Esophagus mucosa (tissue), 1 donor: ENCODE measurements at places on chromosomes 3 and 15.

- no peak for ATAC-seq
These were observed 40.5 kb downstream of the ARMC8 start for GRCh38 chr3:138227650-138228049.

- no peak for ATAC-seq
These were observed 181.2 kb downstream of the WNT5A start for GRCh38 chr3:55305696-55306485.

DNA sequence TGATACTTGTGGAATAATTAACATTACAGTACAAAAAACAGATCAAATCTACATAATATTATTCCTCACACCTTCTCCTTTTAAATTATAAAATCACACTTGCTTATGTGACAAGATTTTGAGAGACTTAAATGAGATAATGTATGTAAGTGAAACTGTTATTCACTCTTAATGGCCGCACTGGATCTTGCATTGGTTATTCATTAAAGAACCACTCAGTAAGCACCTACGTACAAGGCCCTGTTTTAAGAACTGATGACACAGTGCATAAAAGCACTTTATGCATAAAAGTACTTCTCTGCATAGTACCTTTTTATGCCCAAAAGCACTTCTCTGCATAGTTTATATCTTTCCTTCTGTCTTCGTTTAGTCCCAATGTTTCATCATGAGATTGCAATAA is 172.1 kb downstream of the GOLGA6L6 start:
- ATAC-seq: no peak

DNA sequence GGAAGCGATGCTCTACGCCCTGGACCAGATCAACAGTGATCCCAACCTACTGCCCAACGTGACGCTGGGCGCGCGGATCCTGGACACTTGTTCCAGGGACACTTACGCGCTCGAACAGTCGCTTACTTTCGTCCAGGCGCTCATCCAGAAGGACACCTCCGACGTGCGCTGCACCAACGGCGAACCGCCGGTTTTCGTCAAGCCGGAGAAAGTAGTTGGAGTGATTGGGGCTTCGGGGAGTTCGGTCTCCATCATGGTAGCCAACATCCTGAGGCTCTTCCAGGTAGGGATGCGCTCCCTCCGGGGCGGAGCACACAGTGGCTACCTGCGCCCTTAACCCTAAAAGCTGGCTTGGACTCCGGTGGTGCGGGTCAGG is 698 bp downstream of the GRM7 start:
- no peak for ATAC-seq

- ATAC-seq: no peak
These were observed 31.4 kb upstream of the NOX5 start for GRCh38 chr15:68982976-68983563.

GRCh38 chr3:193080821-193081365 is 160.1 kb upstream of the PLAAT1 start:
- no peak for ATAC-seq

DNA sequence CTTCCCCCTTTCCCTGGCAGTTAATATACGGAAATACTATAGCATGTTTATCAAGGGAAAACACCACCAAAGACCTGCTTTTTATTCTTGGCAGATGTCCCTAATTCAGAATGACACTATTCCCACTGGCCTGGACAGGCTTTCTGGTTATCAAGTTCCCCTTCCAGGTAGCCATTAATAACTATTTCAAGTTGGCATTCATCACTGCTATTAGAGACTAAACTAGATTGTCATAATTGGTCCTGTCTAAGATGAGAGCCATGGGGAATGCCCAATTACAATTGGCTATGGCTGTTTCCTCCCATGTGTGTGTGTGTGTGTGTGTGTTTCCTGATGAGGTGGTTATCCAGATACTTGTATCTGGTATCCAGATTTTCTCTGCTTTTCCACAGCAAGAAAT is 608.1 kb downstream of the SQOR start:
- ATAC-seq: no peak

- ATAC-seq: no peak
These were observed 34.0 kb upstream of the CCDC174 start for GRCh38 chr3:14617508-14618023.

- ATAC-seq: no peak
These were observed 24.0 kb downstream of the CFAP100 start for GRCh38 chr3:126418661-126419131.

DNA sequence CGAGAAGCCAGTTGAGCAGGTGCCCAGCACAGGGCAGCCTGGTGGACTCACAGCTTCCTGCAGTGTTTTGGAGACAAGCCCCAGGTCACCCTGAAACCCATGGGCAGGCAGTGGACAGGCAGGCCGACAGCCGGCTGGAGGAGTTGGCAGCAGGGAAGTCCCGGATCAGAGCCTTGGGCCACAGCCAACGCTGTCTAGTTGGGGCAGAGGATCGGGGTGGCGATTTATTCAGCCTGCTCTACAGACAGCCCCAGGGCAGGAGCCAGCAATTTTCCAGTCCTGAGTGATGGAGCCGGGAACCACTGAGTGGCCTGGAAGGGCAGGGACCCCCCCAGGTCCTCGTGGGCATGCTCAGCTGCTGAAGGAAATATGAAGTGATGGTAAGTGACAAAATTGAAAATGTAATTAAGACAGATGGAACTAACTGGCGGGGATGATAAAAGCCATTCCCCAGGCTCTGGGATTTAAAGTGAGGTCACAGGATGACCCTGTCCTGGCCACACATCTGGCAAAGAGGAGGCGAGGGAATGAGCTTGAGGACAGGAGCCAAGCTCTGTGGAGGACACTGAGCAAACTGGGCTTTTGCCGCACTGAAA is 34.4 kb upstream of the TBC1D21 start:
- no peak for ATAC-seq

DNA sequence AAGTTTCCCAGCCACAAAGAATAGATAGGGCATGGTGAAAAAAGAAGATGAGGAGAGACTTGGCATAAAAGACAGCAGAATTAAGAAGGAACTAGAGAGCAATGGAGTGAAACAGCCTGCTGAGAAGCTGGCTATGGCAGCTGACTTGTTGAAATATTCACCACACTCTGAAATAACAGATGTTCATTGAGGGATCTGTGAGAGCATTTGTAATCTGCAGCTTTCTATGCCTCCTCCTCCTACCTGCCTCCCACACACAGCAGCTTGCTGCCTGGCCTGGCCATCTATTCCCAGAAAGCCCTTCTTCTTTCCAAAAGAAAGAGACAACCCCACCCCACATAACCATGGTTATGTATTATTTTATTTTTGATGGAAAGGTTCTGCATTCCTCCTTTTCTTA is 303.9 kb downstream of the GAP43 start:
- no peak for ATAC-seq

DNA sequence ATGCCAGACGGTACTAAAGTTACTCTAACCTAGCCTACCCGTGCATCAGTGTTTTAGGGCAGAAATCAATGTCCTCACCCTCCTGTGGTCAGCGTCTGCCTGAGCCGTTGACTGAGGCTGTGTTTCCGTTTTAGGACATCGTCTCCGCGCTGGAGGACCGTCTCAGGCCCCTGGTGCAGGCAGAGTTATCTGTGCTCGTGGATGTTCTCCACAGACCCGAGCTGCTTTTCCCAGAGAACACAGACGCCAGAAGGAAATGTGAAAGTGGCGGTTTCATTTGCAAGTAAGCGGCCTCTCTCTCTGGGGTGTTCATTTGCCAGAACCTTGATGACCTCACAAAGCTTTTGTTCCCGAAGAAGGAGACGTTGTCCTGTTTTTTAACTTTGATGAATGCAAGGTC is 217.0 kb downstream of the ITPR1 start:
- ATAC-seq: no peak

DNA sequence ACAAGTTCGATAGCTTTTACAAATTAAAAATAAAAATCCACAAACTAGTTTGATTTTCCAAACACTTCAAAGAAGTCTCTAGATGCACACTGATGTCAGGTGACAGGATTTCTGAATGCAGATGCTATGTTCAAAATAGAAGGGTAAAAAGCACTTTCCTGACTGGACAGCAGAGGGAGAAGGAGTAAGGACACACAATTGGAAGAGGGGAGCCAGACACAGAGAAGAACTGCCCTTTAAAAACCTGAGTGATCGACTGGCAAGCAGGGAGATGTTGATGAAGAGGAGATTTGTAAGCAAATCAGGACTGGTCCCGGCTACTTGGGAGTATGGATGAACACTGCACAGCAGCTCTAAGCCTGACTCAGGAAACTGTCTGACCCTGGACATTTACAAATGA is 612.8 kb downstream of the MAGI1 start:
- ATAC-seq: no peak

DNA sequence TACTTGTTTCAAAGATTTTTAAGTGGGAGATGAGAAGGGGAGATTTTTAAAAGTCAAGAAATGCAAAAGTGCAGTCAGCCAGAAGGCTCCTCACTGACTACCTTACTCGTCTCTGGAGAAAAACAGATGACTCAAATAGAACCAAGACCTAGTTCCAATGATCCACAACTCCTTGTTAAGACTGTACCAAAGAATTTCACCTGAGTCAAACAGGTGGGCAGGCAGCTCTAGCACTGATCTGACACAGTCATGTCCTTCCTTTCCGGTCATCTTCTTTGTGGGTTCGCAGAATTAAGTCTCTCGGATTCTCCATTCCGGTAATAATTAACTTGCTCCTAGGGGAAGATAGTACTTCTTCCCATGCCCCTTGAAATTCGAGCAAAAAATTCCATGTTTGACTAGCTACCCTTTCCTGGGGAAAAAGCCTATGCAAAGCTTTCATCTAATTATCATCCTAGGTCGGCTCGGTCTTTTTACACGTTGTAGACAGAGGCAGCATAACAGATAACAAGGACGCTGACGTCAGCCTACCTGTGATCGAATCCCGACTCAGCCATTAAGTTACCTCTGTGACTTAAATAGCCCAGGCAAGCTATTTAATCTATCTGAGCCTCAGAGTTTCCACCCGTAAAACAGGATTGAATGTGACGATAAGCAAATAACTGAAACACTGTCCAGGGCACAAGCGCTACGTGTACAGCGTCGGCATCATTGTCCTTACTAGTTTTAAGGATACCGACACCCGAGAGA is 758 bp downstream of the SELENOK start:
- ATAC-seq: peak; percentile 12

- ATAC-seq: peak; percentile 33
These were observed 51.0 kb downstream of the NKIRAS1 start for GRCh38 chr3:23865595-23866396.

DNA sequence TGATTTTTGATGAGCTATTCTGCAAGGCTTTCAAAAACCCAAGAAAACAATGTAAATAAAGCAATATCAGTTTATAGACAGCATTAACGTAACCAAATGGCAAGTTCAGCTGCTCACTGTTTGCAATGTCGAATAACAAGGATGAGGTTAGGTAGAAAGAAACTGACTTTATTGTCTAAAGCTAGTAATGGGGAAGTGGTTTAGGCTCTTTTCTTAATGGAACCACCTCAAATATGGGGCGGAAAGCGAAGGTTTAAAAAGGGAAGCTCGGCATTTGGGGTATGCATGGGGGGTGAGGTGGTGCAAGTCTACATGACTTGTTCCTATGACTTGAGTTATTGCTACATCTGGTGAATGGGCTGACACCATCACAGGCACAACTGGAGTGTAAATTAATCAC is 1060.2 kb downstream of the NSUN3 start:
- no peak for ATAC-seq

GRCh38 chr3:94673876-94674275 is 611.0 kb downstream of the NSUN3 start:
- ATAC-seq: no peak

- peak; percentile 89 for ATAC-seq
These were observed 141.3 kb upstream of the CCDC54 start for GRCh38 chr3:107235928-107236315.

GRCh38 chr3:43885908-43886618 is 195.3 kb downstream of the ABHD5 start:
- no peak for ATAC-seq

DNA sequence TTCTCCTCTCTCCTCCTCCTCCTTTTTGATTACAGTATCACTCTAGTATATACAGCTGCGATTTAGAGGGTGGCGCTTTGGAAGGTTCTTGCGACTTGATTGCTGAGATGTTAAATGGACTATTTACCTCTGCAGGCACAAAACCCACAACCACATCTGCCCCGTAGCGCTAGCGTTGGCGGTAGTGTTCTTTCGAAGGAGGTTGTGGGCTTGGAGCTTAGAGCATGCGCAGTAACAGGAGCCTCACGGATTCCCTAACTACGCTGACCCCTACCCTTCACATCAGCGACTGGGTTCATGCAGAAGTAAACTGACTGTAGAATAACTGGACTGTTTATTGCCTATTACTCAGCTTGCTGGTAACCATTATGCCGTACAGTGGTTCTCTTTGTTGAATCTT is 58.0 kb downstream of the CGGBP1 start:
- no peak for ATAC-seq

DNA sequence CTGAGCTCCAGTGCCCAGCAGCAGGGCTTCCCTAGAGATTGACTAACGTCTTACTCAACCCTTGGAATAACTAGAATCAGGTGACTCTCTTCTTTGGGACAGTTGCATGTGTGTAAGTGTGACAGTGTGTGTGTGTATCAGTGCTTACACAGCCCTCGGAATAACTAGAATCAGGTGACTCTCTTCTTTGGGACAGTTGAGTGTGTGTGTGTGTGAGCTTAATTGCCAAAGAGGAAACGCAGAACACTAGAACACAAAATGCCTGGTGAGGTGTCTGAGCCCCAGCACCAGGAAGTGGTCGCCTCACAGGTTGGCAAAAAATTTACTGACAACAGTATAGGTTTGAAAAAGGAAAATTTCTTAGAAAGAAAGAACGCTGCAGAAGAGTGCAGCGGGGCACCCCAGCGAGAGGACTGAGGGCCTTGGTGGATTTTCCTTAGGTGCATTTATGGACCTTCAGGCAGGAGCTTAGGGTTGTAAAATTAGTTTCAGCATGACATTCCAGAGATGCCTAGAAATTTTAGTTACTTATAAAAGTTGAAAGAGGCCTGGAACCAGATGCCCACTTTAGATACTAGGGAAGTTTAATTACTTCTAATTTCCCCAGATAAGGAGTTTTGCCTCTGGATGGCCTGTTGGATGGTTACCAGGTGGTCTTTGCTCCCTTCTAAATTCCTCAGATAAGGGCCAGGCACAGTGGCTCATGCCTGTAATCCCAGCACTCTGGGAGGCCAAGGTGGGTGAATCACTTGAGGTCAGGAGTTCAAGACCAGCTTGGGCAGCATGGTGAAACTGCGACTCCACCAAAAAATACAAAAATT is 3.7 kb upstream of the WDR82 start:
- ATAC-seq: no peak

GRCh38 chr3:17941766-17942165 is 199.3 kb upstream of the TBC1D5 start:
- no peak for ATAC-seq

DNA sequence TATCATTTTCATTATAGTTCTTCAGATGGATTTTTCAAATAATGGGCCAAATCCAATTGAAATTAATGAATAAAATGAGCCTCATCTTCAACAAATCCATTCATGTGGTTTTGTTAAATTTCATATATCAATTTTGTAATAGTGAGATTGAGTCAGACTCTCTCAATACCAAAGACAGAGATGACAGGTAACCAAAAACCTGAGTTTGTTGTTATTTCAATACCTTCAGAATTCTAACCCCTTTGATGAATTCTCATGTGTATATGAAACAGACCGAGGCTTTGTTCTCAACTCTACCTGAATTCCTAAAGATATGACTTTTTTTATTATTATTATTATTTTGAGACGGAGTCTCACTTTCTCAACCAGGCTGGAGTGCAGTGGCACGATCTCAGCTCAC is 92.8 kb downstream of the FOXP1 start:
- ATAC-seq: no peak

- ATAC-seq: no peak
These were observed 1.1 kb upstream of the ALCAM start for GRCh38 chr3:105365391-105366325.

GRCh38 chr3:137768361-137769321 is 4.5 kb downstream of the SOX14 start:
- ATAC-seq: peak; percentile 83
